ENCODE measurements at places on chromosomes 5 and 9.

GRCh38 chr9:135524130-135524861 lies 3.1 kb downstream of the LCN1 start:
- peak; percentile 57 for DNase-seq

GRCh38 chr9:6924988-6925563 lies 167.3 kb downstream of the KDM4C start:
- no peak for DNase-seq

DNA sequence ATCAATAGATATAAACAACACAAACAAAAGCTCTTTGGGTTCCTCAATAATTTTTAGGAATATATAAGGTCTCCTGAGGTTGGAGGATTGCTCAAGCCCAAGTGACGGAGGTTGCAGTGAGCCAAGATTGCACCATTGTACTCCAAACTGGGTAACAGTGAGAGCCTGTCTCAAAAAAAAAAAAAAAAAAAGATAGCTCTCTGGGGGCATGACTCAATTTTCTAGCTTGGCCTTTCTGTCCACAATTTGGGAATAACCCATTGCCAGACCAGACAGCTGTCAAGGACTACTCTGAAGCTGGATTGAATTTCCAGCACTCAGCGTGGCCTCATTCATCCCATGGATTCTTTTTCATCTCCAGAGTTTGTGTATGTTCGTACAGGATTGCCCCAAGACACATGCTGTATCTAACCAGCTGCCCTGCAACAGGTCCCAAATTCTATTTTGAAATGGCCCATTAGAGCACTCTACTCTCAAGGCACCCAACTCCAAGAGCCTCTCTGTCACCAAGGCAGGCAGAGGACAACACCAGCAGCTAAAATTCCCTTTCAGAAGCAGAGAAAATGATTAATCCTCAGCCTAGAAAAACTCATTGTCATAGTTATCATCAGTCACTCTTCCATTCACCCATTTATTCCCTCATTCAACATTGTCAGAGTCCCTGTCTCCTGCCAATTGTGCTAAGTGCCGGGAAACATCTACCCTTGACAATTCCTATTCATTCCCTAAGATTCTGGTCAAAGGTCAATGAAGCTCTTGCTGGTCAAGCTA lies 8.7 kb downstream of the FAM193B start:
- DNase-seq: peak; percentile 63

DNA sequence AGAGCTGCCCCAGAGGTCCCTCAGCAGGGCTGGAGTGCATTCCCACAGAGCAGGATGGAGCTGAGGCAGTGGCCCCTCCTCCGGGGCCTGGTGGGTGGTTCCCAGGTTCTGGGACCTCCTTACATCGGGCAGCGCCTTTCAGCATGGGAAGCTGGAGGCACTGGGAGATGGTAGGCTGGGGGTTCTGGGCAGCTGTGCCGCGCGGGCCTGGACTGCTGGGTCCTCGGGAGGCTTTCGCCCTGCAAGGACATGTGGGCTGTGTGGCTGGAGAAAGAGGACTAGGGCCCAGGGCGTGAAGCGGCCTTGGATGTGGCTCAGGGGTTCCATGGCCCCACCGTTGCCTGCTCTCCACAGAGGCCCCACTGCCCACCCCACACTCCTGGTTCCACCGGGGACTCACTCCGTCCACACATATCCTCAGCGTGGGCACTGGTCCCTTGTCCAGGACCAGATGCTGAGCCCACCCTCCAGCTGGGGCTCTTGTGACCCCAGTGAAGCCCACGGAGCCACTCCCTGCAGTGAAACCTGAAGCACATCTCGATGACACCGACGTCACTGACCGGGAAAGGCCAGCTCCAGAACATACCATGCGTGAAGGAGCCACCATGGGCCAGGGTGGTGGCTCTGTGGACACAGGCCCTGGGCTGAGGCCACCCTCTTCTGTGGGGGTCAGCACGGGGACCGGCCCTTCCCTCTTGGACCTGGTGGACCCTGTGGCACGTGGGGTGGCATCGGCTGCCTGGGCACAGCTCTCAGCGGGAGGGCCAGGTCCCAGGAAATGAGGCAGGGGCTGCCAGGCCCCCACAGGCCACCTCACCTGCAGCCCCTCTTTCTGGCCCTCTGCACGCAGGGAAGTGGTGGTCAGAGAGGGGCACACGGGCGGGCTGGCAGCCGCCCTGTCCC lies 31.5 kb upstream of the NKD2 start:
- DNase-seq: no peak

DNA sequence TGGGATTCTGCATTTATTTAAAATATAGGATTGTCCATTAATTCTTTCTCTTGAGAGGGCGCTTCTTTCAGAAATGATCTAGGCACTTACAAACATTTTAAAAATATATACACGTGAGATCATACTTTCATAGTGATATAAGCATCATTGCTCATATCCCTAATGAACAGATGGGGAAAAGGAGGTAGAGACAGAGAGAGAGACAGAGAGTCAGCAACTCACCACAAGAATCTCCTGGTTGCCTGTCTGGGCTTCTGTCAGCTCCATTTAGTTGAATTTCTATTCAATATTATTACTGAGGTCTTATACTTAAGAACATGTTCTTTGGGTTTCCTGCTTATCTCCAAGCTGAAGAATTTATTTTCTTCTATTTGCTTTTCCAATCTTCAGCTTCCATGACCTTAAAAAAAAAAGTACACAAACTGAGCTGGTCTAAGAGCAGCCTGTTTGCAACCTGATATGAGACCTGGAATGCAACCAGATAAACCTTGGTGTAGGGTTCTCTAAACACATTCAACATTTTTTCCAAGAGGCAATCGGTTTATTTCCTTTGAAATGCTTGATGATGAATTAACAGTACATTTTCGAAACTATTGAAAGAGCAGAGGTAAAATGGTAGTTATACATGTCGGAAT lies 51.6 kb upstream of the LIFR start:
- peak; percentile 25 for DNase-seq
